A549 treated with Hydrocortisone at 1 μM for 4 hours (cell line): ENCODE measurements at places on chromosomes 16 and 17. TPM values are rescaled to one million over a fixed set of nuclear protein-coding genes. Genes with fewer than 3 reads are reported as not detected.

Gene GRIN2A
- total RNA-seq, result 0.02 TPM in 1 of 5 replicates, not detected in the others

Gene ENO3
- 43.2 to 51.8 TPM (median 45.9 TPM) in 5 replicates for total RNA-seq

Gene ZNF48
- 12.3 to 13.4 TPM (median 12.9 TPM) in 5 replicates for total RNA-seq

Gene GUCY2D
- 0.28 to 0.52 TPM (median 0.36 TPM) in 4 of 5 replicates, not detected in the other for total RNA-seq

Gene KATNIP
- 10.9 to 14.8 TPM (median 11.5 TPM) in 5 replicates for total RNA-seq

Gene PLD6
- total RNA-seq, result 5.5 to 7.8 TPM (median 6.5 TPM) in 5 replicates
